ENCODE measurements at places on chromosomes 2 and 18.

- no peak for DNase-seq
Measured at GRCh38 chr18:59646228-59646962, 50.8 kb downstream of the CCBE1 start.

DNA sequence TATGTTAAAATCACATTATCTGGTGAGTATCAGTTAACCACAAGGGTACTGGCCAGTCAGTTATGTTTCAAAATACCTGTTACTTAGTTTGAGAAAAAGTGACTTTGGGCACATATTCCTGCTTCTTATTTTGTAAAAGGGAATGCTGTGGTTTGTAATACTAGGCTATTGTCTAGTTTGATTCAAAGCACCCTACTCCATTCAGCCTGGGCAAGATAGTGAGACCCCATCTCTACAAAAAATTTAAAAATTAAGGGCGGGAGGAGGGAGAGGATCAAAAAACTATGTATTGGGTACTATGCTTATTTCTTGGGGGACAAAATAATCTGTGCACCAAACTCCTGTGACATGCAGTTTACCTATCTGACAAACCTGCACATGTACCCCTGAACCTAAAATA is 18.9 kb downstream of the MBD5 start:
- no peak for DNase-seq

DNA sequence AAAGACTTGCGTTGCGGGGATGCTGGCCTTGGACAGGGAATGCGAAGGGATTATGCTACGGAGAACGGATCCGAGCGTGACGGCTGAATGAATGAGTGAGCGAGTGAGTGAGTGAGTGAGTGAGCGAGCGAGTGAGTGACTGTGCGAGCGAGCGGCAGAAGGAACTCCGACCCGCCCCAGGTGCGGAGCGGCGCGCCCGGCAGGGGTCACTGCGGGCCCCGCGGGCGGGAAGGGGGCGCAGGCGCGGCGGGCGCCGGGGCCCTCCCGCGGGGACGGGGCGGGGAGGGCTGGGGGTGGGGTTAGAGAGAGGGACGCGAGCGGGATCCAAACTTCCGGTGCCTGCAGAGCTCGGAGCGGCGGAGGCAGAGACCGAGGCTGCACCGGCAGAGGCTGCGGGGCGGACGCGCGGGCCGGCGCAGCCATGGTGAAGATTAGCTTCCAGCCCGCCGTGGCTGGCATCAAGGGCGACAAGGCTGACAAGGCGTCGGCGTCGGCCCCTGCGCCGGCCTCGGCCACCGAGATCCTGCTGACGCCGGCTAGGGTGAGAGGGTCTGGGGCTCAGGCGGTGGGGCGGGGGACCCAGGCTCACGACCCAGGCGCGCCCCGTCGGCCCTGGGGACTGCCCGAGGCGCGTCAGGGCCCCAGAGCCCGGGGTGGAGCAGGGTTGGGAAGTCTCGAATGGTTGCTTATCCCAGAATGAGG is at the start of gene ITM2C:
Gene ITM2C (plus strand): TSS at position 338 of the 702 bp plus-strand sequence. CDS start 84 bp downstream, at position 422.
- no peak for DNase-seq

DNA sequence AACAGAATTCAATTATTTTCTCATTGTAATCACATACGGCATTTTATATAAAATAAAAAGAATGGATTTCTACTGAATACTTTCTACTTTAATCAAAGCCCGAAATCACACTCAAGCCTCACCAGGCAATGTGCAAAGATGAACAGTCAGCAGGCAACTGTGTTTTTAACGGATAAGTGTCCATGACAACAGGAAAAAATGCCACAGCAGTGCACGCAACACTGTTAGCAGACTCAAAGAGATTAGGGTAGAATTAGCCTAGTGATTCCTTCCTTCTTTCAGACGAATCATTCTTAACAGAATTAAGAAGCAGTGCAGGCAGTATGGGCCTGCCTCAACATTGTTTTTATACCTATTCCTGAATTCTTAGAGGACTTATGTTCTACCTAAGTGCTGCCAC is 135.6 kb downstream of the CDH2 start:
- DNase-seq = no peak

DNA sequence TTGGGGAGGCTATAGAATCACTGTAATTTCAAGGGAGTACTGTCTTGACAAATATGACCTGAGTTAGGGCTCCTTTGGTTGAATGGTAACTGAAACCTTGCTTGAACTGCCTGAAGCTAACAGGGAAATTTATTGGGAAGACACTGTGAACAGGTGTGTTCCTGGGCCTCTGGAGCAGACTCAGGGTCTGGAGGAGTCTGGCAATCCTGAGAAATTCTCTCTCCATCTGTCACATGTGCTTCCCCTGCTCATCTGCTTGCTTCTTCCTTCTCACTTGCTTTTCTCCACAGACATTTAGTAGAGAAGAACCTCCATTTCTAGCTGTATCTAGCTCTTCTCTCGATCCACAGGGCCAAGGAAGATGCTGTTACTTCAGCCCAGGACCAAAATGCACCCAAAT is 476.5 kb downstream of the LRP1B start:
- DNase-seq = no peak

- DNase-seq = no peak
Measured at GRCh38 chr18:63067939-63068338, 251.6 kb downstream of the BCL2 start.

DNA sequence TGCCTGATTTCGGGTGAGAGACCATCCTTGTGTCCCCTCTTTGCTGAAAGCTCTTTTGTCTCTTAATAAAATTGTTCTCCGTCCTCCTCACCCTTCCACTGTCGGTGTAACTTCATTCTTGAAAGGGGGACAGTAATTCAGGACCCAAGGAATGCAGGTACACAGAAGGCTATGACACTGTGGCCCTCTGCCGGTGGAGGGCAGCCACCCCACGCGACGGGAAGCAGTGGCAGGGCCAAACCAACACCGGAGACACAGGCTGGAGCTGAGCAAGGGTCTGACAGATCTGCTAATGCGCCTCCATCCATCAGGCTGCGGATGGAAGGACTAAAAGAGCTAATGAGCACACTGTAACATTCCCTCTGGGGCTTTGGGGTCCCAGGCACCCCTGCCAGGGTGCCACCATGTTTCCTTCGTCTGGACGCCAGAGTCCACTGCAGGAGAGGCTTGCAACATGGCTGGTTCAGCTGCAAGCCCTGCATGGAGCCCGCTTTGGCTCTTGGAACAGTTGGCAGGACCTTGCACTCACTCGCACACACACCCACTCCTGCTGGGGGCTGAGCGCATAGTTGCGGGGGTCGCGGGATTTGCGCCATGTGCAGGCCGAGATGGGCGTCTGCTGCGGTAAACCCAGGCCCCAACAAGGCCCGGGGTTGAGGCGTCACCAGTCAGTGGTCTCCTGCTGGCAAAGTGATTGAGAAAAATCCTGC is 544.1 kb upstream of the CDH7 start:
- no peak for DNase-seq

DNA sequence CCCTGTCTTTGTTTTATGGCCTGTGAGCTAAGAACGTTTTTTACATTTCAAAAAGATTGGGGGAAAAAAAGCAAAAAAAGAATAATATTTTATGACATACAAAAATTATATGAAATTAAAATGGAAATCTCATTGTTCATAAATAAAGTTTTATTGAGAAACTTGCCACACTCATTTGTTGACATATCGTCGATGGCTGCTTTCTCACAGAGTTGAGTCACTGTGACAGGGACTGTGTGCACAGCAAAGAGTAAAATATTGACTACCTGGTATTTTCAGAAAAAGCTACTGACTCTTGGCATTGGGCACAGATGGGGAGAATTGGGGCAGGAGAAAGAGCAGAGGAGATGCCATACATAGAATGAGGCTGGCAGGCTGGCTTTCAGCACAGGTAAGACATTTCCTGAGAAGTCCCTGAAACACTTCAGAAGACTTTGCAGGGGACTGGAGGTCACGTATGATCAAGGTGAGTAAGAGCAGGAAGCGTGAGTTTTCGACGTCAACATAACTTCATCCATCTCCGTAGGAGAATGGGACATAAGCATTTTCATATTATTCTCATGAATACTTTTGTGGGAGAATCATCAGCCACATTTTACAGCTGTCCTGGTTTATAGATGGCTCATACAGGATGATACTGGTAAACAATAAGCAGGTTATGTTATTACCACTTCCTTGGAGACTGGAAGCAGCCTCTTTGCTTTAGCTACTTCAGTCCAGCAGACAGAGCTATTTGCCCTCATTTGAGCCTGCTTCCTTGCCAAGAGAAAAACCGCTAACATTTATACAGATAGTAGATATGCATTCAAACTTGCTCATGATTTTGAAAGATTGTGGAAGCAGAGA is 32.5 kb upstream of the PUM2 start:
- DNase-seq = no peak

GRCh38 chr2:31230751-31231150 is 3.2 kb upstream of the EHD3 start:
- DNase-seq = no peak

DNA sequence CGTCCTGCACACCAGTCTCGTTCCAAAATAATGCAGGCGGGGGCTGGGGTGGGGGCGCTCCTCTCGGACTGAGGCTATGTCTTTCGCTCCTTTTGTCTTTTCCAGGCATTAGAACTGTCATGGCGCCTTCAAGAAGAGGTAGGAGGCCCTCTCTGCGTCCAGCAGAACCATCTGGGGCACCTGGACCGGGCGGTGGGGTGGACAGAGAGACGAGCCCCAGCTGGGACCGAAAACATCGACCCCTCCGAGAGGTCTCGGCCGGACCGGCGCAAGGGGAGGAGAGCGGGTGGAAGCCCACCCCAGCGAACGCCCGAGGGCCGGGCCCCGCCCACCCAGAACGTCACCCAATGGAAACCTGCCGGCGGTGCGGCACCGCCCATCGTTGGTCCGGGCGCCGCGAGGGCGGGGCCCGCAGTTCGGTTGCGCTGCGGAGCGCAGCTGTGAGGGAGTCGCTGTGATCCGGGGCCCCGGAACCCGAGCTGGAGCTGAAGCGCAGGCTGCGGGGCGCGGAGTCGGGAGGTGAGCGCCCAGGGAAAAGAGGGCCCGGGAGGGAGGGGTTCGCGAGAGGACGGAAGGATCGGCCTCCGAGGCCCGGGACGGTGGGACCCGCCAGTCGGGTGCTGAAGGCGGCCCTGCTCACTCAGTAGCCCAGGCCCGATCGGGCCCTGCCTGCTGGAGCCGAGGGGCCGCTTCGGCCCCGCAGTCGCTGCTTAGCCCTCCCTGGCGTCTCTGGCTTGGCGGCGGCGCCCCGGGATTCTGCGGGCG is at the start of gene NRBP1:
Gene NRBP1 (plus strand): TSS at position 419 of the 765 bp plus-strand sequence. CDS start 4,643 bp downstream, outside the sequence.
- peak; percentile 71 for DNase-seq

DNA sequence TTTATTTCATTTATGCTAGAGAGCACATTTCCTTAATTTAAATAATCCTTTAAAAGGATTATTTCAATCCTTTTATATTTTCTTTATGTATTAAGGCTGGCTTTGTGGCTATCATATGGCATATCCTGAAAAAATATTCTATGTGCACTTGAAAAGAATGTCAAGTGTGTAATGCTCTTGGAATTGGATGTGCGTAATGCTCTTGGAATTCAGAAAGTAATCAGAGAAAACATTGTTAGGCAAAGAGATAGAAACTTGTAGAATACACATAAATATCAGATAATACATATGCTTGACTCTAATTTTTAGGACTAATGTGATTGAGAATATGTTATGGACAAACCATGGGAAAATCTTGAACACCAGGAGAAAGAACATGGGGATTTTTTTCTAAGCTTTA is 197.5 kb upstream of the COL3A1 start:
- no peak for DNase-seq

DNA sequence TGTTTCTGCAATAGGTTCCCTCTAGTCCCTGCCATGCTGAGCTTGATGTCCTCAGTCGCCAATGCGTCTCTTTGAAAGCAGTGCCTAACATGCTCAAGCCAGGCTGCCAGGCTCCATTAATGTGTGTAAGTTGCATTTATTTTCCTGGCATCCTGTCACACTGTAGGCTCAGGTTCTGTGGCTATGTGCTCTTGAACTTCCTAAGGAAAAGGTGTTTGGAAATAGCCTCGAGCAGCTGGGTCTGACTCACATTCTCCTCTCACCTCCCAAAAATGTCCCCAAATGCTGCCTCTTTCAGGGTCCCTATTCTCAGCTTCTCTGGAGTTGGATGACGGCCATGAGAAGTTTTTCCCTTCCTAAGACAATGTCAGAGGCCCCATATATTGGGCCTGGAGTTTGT is 58.0 kb upstream of the SLC14A2 start:
- DNase-seq = no peak

DNA sequence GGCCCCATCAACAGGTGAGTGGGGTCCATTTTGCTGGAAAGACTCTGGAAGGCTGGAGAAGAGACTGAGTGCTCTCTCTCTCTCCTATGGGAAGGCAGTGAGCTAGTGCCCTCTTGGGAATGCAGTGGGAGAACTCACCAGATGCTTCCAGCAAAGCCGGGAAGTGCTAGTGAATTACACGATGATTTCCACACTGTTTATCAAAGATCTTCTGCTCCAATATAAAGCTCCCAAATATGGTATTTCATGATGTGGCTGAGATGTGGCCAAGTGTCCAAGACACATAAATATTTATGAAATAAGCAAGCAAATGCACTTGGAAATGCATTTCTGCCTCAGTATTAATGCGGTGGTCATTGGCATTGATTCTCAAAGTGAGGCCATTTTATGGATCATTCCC is 135.9 kb downstream of the VAPA start:
- no peak for DNase-seq

DNA sequence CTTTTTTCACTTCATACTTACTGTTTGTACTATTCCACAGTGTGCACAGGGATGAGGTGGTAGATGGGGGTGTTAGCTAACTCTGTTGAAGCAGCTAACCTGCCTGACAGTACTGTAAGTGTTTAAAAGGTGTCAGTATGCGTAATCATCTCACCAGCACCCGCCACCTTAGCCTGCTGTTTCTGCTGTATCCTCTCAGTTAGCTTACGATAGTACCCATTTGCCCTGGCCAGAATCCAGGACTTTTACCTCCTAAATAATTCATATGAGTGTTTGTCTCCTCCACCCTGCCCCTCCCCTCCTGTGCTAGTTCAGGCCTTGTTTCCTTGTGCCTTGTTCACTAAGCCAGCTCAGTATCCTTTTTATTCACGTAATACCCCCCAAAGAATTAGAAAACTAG is 34.2 kb downstream of the TRAPPC12 start:
- DNase-seq = no peak

DNA sequence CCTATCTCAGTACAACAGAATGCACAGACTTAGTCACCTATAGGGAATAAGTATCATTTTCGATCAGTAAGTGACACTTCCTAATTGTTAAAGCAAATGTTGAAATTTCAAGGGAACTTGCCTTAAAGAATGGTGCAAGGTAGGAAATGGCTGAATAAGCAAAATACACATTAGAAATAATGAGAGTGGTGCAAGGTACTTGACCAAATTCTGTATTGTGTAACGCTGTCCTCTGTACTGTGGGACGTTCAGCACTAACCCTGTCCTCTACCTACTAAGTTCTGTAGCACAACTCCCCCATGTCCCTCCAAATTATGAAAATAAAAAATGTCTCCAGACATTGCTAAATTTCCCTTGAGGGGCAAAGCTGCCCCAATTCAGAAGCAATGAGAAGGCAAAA is 19.4 kb downstream of the MMADHC start:
- DNase-seq = no peak

- DNase-seq = no peak
Measured at GRCh38 chr18:35050028-35050546, 8.9 kb downstream of the MAPRE2 start.

- peak; percentile 20 for DNase-seq
Measured at GRCh38 chr2:206968134-206969086, 29.1 kb downstream of the CPO start.

All from NCI-H446 treated with DMSO at 0.1 percent for 48 hours (cell line).